NCI-H510A (cell line): ENCODE measurements at places on chromosomes 3 and 15.

- DNase-seq, result no peak
Observed at GRCh38 chr15:97652041-97652440, 308.5 kb upstream of the ARRDC4 start.

GRCh38 chr15:67501177-67501835 is 19.6 kb upstream of the C15orf61 start:
- DNase-seq, result no peak

- no peak for DNase-seq
Observed at GRCh38 chr15:63488398-63488960, 15.9 kb upstream of the USP3 start.

GRCh38 chr3:55322638-55323037 is 164.5 kb downstream of the WNT5A start:
- no peak for DNase-seq

GRCh38 chr15:84604826-84605553 is 4.2 kb downstream of the ZSCAN2 start:
- DNase-seq, result no peak
